Transverse colon (tissue), 4 donors: ENCODE measurements at places on chromosomes 2 and 18.

- DNase-seq: no peak
- no peak overlapping the region for H3K27ac ChIP-seq
- no peaks in the 10 kb centered on the region for H3K27me3 ChIP-seq
Observed at GRCh38 chr18:59915606-59916005, 15.8 kb downstream of the PMAIP1 start.

GRCh38 chr2:130388221-130388907 lies 32.5 kb downstream of the PTPN18 start:
- H3K4me1 ChIP-seq: peaks cover 27% of the 10 kb centered on the region
- H3K27me3 ChIP-seq: no peaks in the 10 kb centered on the region
- no peak overlapping the region for H3K4me3 ChIP-seq
- H3K27ac ChIP-seq: peak overlapping the region; percentile 45
- no peaks in the 10 kb centered on the region for H3K36me3 ChIP-seq

- H3K4me3 ChIP-seq: no peak overlapping the region
- H3K27me3 ChIP-seq: no peaks in the 10 kb centered on the region
- no peaks in the 10 kb centered on the region for H3K36me3 ChIP-seq
- peaks cover 12% of the 10 kb centered on the region for H3K4me1 ChIP-seq
- no peak overlapping the region for H3K27ac ChIP-seq
- no peak for DNase-seq
Observed at GRCh38 chr2:39022642-39023235, 98.1 kb downstream of the SOS1 start.

DNA sequence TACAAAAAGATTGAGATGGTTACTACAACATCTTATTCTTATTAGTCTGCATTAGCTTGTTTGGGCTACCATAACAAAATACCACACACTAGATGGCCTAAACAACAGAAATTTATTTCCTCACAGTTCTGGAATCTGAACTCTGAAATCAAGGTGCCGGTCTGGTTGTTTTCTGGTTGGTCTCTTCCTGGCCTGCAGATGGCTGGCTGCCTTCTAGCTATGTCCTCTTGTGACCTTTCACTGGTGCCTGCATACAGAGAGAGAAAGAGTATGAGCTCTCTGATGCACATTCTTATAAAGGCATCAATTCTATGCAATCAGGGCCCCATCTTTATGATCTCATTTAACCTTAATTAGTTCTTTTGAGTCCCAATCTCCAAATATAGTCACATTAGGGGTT lies 696.5 kb downstream of the TDRD15 start:
- H3K4me1 ChIP-seq: no peaks in the 10 kb centered on the region
- DNase-seq: no peak
- H3K36me3 ChIP-seq: no peaks in the 10 kb centered on the region
- no peak overlapping the region for H3K27ac ChIP-seq

GRCh38 chr2:26058390-26058789 lies 24.5 kb downstream of the RAB10 start:
- no peaks in the 10 kb centered on the region for H3K36me3 ChIP-seq

GRCh38 chr18:8400193-8400752 lies 209.0 kb upstream of the RAB12 start:
- H3K36me3 ChIP-seq: no peaks in the 10 kb centered on the region
- no peaks in the 10 kb centered on the region for H3K4me1 ChIP-seq
- no peak overlapping the region for H3K27ac ChIP-seq

GRCh38 chr18:28559511-28559910 lies 382.6 kb upstream of the CDH2 start:
- no peaks in the 10 kb centered on the region for H3K4me1 ChIP-seq
- no peaks in the 10 kb centered on the region for H3K36me3 ChIP-seq
- H3K4me3 ChIP-seq: no peak overlapping the region
- H3K27me3 ChIP-seq: no peaks in the 10 kb centered on the region

GRCh38 chr18:22385718-22386117 lies 32.0 kb downstream of the CTAGE1 start:
- no peak overlapping the region for H3K4me3 ChIP-seq
- no peaks in the 10 kb centered on the region for H3K36me3 ChIP-seq
- H3K27me3 ChIP-seq: no peaks in the 10 kb centered on the region
- no peaks in the 10 kb centered on the region for H3K4me1 ChIP-seq

DNA sequence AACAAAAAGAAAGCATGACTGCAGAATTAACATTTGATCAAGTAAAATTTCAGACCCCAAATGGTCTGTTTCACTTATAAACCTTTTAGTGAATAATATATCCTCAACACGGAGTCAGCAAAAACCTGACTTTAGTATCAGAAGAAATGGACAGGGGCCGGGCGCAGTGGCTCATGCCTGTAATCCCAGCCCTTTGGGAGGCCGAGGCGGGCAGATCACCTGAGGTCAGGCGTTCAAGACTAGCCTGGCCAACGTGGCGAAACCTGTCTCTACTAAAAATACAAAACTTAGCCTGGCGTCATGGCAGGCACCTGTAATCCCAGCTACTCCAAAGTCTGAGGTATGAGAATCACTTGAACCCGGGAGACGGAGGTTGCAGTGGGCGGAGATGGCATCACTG lies 3.0 kb downstream of the OR6B3 start:
- no peak overlapping the region for H3K4me3 ChIP-seq

DNA sequence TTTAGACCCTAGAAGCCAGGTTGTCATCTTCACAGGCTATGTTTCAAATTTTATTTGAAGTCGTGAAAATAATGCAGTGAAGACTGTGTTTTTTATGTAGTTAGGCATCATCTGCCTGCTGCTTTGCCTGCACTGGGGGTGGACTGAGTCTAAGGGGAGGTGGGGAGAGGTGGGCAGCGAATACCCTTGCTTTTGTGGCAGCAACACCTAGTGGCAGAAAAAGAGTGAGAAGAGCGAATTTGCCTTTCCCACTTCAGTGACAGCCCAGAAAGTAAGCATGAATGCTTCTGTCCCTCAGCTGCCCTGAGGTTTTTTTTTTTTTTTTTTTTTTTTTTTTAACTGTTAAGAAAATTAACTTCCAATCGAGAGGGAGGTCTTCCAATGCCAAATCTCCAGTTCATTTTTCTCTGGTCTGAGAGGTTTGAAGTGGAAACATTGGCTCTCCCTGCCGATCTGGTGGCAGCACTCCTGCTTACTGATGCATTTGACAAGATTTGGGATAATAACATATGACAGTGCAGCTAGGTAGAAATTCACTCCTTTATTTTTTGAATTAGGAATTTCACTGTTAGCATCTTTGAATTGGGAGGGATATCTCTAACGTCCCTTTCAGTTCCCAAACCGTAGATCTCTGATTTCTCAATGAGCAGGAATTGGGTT lies 60.3 kb upstream of the LYPD6B start:
- DNase-seq: no peak
- H3K4me3 ChIP-seq: no peak overlapping the region
- no peaks in the 10 kb centered on the region for H3K27me3 ChIP-seq
- H3K27ac ChIP-seq: no peak overlapping the region
- H3K36me3 ChIP-seq: no peaks in the 10 kb centered on the region

DNA sequence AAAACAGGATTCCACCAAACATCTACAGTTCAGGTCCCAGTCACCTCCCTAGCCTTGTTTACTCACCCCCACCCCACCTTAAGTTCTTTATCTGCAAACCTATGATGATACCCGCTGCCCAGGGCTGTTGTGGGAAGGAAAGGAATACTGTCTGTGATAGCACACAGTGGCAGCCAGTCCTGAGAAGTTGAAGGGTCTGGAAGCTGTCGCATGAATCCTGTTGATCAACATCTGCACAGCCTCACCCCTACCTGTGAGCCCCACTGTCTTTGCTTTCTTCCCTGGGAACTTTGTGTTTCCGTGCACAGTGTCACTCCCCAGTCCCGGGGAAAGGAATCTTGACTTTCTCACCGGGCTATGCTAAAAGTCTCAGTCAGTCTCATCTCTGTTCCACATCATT lies 160.7 kb upstream of the EPAS1 start:
- peaks cover 4% of the 10 kb centered on the region for H3K4me1 ChIP-seq
- H3K36me3 ChIP-seq: no peaks in the 10 kb centered on the region
- H3K4me3 ChIP-seq: no peak overlapping the region
- DNase-seq: no peak
- no peak overlapping the region for H3K27ac ChIP-seq
- H3K27me3 ChIP-seq: no peaks in the 10 kb centered on the region

GRCh38 chr2:70010576-70011111 lies 49.2 kb upstream of the ASPRV1 start:
- no peaks in the 10 kb centered on the region for H3K27me3 ChIP-seq
- no peak overlapping the region for H3K4me3 ChIP-seq
- H3K27ac ChIP-seq: peak overlapping the region; percentile 79
- H3K4me1 ChIP-seq: peaks cover 4% of the 10 kb centered on the region
- no peaks in the 10 kb centered on the region for H3K36me3 ChIP-seq

DNA sequence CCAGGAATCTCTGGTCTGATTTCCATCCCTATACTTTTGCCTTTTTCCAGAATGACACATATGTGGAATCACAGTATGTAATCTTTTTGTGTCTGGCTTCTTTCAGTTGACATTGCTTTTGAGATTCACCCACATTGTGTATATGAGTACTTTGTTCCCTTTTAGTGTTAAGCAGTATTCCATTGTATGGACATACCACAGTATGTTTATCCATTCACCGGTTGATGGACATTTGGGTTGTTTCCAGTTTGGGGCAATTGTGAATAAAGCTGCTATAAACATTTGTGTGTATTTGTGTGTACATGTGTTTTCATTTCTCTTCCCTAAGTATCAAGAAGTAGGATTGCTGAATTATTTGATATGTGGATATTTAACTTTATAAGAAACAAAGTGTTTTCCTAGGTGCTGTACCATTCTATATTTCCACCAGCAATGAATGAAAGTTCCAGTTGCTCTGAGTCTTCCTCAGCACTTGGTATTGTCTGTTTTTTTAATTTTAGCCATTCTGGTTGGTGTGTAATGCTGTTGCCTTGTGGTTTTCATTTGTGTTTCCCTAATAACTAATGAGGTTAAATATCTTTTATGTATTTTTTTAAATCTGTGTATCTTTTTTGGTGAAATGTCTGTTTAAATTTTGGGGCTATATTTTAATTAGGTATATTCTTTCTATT lies 203.5 kb upstream of the HAAO start:
- no peak overlapping the region for H3K4me3 ChIP-seq
- no peaks in the 10 kb centered on the region for H3K36me3 ChIP-seq
- no peaks in the 10 kb centered on the region for H3K27me3 ChIP-seq
- no peak overlapping the region for H3K27ac ChIP-seq
- peaks cover 23% of the 10 kb centered on the region for H3K4me1 ChIP-seq
- no peak for DNase-seq

GRCh38 chr18:76456018-76456750 lies 38.9 kb downstream of the ZNF516 start:
- H3K4me1 ChIP-seq: peaks cover 16% of the 10 kb centered on the region
- no peak overlapping the region for H3K4me3 ChIP-seq
- no peaks in the 10 kb centered on the region for H3K27me3 ChIP-seq
- DNase-seq: no peak
- no peak overlapping the region for H3K27ac ChIP-seq
- H3K36me3 ChIP-seq: no peaks in the 10 kb centered on the region

GRCh38 chr2:239249776-239250175 lies 151.0 kb downstream of the HDAC4 start:
- H3K27ac ChIP-seq: peak overlapping the region; percentile 82
- DNase-seq: peak; percentile 70
- no peaks in the 10 kb centered on the region for H3K27me3 ChIP-seq
- no peak overlapping the region for H3K4me3 ChIP-seq
- no peaks in the 10 kb centered on the region for H3K36me3 ChIP-seq
- H3K4me1 ChIP-seq: peaks cover 72% of the 10 kb centered on the region

DNA sequence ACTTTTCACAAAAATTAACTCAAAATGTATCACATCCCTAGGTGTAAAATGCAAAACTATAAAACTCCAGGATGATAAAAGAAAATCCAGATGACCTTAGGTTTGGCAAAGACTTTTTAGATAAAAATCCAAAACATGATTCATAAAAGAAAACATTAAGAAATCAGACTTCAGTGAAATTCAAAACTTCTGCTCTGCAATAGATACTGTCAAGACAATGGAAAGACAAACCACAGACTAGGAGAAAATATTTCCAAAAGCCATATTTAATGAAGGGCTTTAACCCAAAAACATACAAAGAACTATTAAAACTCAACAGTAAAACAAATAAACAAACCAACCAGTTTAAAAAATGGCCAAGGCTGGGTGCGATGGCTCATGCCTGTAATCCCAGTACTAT lies 173.6 kb upstream of the SPOPL start:
- H3K27ac ChIP-seq: no peak overlapping the region
- no peak for DNase-seq
- H3K4me1 ChIP-seq: no peaks in the 10 kb centered on the region
- no peaks in the 10 kb centered on the region for H3K27me3 ChIP-seq
- H3K4me3 ChIP-seq: no peak overlapping the region
